ENCODE measurements at places on chromosomes 4 and X. TPM values are rescaled to one million over a fixed set of nuclear protein-coding genes. Genes with fewer than 3 reads are reported as not detected.

FGD1 gene
- total RNA-seq = 16.2 TPM

DNA sequence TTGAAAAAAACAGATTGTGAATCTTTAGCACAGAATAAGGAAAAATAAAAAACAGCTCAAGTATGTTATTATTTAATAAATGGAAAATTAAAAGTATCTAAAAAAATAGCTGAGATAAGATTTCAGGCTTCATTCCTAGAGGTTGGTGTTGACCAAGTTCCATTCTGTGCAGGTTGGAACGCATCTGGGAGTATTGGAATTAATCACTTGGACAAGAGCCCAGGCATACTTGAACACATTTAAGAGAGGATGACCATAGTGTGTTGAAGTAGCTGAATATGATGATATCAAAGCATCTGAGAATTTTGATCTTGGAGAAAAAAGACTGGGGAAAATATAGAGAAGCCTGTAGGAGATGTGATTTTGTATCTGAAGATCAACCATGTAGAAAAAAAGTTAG lies 54.6 kb upstream of the VCX start:
- peak; percentile 16 for DNase-seq

- no peak for DNase-seq
Measured at GRCh38 chr4:8778760-8779159, 92.9 kb downstream of the HMX1 start.

TSPAN7 gene
- 0.59 TPM for total RNA-seq

- DNase-seq = no peak
Measured at GRCh38 chr4:102288497-102288896, 56.8 kb downstream of the SLC39A8 start.

DNA sequence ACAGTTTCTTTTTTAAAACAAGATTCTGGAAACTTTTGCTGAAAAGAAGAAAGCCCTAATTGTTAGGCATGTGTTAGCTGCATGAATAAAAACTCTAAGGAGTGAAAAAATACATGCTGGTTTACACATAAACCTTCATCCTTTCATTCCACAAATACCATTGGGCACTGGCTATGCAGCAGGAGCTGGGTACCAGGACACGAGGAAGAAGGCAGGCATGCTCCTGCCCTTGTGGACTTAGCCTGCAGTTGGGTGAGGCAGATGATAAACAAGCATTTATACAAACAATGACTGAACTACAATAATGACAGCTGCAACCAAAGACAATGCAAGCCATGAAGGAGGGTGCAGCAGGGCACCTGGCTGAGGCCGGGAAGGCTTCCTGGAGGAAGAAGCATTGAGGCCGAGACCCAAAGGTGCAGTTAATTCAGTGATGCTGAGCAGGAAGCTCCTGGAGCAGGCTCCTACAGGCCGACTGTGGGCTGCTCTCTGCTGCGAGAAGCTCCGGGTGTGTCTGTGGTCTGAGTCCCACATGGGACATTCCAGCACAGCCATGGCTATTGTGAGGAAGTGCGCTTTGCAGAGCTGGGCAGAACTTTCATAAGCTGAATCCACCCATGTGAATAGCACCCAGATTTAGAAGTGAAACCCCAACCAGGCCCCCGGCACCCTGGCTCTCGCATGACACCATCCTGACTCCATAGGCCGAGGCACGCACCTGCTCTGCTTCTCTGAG lies 44.0 kb upstream of the MXD4 start:
- DNase-seq = peak; percentile 9

- DNase-seq = no peak
Measured at GRCh38 chr4:5839751-5840674, 52.9 kb downstream of the CRMP1 start.

GRCh38 chr4:117417856-117418255 lies 332.5 kb upstream of the TRAM1L1 start:
- peak; percentile 31 for DNase-seq

TCEAL2 gene
- total RNA-seq = not detected
